ENCODE measurements at places on chromosomes 1 and 21.

DNA sequence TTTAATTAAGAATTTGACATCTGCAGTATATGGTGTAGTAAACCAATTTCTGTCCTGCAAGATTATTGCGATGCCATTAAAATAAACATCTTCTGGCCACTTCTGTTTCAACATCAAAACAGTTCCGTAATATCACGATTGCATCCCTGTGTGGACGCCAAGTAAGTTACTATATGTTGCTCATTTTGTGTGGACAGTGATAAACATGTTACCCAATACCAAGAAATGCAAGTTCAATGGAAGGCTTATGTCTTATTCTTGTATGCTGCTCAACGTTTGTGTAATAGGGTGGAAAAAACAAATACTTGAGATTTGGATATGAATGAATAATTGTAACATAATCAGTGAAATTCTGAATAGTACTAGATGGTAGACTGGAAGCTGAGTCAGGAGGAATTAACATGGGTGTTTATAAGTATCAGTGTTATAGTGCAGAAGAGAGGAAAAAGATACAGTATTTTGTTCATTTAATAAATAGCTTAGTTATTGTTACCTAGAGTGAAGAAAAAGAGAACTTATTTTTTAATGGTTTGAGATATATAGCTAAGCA, 15.2 kb downstream of the TTC3 start:
- DNase-seq, result no peak

DNA sequence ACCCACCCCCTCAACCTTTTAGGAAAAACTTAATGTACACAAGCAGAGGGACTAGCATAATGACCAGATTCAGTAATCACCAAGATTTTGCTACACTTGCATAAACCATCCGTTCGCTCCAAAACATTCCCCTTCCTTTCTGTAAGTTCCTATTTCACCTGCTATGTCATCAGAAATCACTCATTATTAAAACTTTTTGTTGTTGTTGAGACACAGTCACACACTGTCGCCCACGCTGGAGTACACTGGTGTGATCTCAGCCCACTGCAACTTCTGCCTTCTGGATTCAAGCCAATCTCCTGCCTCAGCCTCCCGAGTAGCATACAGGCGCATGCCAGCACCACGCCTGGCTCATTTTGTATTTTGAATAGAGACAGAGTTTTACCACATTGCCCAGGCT, 3.4 kb downstream of the MRPL20 start:
- no peak for DNase-seq

GRCh38 chr1:58718435-58718834, 18.6 kb upstream of the MYSM1 start:
- DNase-seq, result no peak

- DNase-seq, result no peak
Measured at GRCh38 chr1:28893403-28894102, 20.8 kb upstream of the EPB41 start.

DNA sequence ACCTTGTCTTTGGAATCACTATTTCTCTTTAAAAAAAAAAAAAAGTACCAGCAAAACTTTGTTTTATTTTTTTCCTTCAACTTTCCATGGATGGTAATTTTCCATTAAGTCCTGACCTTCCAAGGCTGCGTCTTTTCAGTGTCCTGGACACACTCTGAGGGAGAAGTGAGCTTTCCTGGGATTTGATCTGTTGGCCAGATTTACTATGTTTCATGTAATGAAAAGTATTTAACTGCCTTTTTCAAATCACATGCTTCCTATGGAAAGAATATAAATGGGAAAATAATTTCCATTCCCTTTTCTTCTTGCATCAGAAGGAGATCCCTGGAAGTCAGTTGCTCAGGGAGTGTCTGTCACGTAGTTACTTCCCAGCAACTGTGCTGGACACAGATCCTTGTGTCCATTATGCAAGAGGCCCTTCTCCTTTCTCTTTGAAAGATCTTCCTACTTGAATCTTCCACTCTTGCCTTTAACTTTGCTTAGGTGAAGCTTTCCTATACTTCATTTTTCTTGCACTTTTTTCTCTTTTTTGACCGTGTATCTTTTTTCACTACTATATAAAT, 59.3 kb downstream of the CENPF start:
- DNase-seq, result no peak

DNA sequence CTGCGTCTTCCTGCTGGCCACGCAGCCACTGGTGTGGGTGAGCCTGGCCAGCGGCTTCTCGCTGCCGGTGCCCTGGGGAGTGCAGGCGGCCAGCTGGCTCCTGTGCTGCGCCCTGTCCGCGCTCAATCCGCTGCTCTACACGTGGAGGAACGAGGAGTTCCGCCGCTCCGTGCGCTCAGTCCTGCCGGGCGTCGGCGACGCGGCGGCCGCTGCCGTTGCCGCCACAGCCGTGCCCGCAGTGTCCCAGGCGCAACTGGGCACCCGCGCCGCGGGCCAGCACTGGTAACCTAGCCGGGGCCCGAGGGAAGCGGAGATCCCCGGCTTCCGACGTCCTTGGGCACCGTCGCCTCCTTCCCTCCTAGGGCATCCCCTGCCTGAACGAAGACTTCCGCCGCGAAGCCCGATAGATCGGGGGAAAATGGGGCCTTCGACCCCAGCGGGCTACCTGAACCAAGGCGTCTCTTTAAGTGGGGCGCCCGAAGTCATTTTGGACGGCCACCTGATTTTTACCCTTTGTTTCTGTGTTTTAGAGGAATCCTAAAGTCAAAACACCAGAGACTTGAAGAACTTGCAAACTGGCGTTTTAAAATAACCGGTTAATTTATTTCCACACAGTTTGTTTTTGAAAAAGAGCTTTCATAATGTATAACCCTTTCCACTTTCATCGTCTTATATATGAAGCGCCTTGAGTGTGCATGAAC, 2.0 kb downstream of the GPR88 start:
- no peak for DNase-seq

GRCh38 chr1:94045465-94046056, 75.4 kb downstream of the ABCA4 start:
- DNase-seq, result no peak

GRCh38 chr1:224267925-224268324, 62.0 kb downstream of the NVL start:
- DNase-seq, result no peak

GRCh38 chr1:147625362-147625995, 44.8 kb downstream of the ACP6 start:
- no peak for DNase-seq

DNA sequence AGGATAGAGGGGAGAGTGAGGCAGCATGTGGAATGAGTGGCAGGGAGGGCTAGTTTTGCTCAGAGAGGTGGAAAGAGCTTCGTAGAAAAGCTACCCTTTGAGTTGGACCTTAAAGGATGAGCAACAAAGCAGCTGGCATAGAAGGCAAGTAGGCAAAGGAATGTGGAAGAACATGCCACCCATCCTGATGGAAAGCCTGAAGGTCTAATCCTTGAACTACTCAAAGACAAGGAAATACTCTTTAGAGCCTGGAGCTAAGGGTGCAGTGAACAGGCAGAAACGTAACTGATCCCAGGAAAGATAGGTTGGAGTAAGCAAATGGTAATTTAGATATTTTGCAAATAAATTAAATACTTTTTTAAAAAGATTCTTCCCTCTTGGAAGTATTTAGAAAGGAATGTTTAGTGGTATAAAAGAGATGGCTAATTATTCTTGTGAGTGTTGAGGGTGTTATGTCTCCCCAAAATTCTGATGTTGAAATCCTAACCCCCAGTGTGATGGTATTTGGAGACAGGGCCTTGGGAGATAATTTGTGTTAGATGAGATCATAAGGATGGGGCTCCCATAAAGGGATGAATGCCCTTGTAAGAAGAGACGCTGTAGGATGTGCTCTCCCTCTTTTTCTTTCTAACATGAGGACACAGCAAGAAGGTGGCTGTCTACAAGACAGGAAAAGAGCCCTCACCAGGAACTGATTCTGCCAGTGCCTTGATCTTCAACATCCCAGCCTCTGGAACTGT, 308.1 kb upstream of the RUNX1 start:
- no peak for DNase-seq

DNA sequence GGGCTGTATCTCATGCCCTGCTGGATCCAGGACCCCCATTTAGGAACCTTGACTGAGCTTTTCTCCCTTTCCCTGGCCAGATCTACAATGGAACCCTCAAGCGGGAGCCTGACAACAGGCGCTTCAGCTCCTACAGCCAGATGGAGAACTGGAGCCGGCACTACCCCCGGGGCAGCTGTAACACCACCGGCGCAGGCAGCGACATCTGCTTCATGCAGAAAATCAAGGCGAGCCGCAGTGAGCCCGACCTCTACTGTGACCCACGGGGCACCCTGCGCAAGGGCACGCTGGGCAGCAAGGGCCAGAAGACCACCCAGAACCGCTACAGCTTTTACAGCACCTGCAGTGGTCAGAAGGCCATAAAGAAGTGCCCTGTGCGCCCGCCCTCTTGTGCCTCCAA, 29.8 kb downstream of the PKP1 start:
- DNase-seq, result no peak

GRCh38 chr1:156554971-156555370, 17.4 kb downstream of the IQGAP3 start:
- no peak for DNase-seq

GRCh38 chr1:233780049-233780448, 124.4 kb upstream of the SLC35F3 start:
- DNase-seq, result no peak

GRCh38 chr1:67029472-67029871, 24.5 kb downstream of the SLC35D1 start:
- DNase-seq, result no peak

Data from activated naive CD8-positive, alpha-beta T cell treated with anti-CD3 and anti-CD28 coated beads, Interleukin-2, amount 50 U/mL, for 16 hours (primary cell).